ENCODE measurements at places on chromosomes 16 and 17. TPM values are rescaled to one million over a fixed set of nuclear protein-coding genes. Genes with fewer than 3 reads are reported as not detected.

Gene CTF1
- total RNA-seq: 0.39 TPM

Gene HOXB2
- not detected for total RNA-seq

Gene CMTM2
- not detected for total RNA-seq

Gene GSDMA
- total RNA-seq: not detected

Gene CALB2
- total RNA-seq: not detected

Gene KRTAP4-6
- total RNA-seq: not detected

Gene CA4
- total RNA-seq: 14.1 TPM
